Activated T-cell treated with anti-CD3 and anti-CD28 coated beads for 24 hours (primary cell): ENCODE measurements at places on chromosomes 5 and 9.

GRCh38 chr5:7759951-7760580, 90.9 kb downstream of the CFAP90 start:
- no peak for DNase-seq

GRCh38 chr5:119021149-119021732, 32.9 kb upstream of the DTWD2 start:
- no peak for DNase-seq

DNA sequence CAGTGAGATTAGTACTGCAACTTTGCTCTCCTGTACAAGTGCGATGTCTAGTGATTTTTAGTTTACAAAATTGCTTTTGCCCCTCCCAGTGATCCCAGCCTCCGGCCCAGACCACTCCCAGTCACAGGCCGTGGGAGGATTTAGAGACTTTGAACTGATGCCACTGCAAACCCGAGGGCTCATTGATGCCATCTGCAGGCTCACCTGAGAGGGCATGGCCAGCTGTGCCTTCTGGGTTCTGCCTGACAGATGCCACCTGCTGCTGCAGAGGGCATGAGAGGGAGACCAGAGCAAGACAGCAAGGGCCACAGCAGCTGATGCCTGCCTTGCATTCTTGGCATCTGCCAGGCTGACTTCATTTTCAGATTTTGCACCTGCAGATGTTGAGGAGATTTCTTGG, 593.8 kb downstream of the CDK5RAP2 start:
- DNase-seq, result no peak

GRCh38 chr9:99593610-99594009, 228.1 kb upstream of the NR4A3 start:
- no peak for DNase-seq

DNA sequence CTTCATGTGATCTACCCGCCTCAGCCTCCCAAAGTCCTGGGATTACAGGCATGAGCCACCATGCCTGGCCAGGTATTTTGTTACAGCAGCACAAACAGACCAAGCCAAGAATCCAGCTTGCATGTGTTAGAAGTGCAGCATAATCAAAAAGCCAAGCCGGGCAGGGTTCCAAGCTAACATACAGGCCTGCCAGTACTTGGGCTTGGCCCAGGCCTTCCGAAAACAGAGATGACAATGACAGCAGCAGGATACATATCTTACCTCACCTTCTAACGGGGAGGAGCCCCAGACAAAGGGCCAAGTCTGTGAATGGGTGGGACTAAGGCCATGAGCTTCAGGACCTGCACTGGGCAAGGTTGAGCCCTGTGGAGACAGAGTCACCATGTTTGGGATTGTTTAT, 91.4 kb upstream of the ZNF462 start:
- no peak for DNase-seq

DNA sequence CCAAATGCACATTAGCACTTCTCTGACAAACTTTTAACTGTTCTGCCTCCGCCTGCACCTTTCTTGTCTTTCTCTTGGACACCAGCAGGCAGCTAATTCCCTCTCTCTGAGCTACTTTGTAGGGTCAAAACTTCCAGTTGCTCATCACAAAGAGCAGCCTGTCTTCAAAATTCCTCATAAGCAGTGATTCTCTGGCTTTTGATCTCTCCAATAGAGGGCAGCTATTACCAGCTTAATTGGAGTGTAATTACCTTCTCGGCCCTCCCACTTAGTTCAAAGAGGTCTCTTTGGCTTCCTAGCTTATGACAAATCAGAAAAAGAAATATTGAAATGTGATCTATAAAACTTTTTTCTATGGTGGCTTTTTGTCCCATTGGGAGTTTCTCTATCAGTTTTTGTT, 43.6 kb upstream of the RAD23B start:
- DNase-seq, result no peak

DNA sequence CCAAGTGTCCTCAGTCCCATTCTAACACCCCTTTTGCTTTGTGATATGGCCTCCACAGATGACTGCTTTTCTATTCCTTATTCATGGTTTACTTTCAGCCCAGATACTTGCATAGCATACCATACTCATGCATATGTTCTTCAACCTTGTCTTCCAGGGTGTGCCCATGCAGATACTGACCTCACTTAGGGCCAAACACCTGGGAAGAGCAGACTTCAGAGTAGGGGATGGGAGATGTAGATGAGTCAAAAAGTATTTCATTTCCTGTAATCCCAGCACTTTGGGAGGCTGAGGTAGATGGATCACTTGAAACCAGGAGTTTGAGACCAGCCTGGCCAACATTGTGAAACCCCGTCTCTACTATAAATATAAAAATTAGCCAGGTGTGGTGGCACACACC, 58.3 kb downstream of the NRG2 start:
- no peak for DNase-seq

DNA sequence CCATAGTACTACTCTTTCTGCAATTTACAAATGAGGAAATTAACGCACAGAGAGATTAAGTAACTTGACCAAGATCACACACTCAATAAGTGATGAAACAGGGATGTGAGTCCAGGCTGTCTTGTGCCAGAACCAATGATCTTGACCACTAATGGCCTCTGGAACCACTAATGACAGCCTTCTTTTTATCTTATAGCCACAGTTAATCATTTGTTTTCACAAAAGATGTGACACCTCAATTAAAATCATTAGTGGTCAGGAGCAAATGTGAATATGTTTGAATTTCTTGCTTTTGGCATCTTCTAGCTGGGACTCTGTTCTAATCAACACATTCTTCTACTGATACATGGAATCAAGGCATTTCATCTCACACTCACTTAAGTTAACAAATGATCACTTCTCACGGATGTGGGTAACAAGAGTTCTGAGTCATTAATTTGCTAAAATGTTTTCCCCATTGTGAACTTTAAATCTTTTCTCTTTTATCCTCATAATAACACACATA, 102.7 kb upstream of the CD180 start:
- DNase-seq, result no peak

DNA sequence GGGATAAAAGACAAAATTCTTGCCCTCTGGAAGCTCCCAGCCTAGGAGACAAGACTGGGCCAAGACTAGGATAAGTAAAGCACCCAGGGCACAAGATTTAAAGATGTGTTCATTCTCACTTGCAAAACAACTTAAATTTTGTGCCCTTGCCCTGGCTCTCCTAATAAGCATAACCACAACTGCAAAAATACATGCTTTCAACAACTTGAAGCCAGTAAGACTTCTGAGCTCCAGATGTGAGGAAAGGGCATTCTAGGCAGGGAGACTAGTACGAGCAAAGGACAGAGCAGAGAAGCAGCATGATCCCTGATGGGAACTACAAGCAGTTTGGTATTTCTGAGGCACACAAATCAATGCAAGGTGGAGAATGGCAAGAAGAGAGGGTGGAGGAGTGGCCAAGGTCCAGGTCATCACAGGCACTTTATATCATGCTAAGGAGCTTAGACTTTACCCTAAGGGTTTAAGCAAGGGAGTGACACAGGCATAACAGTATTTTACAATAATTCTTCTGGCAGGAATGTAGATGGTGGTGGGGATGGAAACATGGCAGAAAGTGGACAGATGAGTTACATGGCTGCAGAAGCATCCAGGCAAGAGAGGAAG, 30.1 kb upstream of the SIL1 start:
- DNase-seq, result no peak

DNA sequence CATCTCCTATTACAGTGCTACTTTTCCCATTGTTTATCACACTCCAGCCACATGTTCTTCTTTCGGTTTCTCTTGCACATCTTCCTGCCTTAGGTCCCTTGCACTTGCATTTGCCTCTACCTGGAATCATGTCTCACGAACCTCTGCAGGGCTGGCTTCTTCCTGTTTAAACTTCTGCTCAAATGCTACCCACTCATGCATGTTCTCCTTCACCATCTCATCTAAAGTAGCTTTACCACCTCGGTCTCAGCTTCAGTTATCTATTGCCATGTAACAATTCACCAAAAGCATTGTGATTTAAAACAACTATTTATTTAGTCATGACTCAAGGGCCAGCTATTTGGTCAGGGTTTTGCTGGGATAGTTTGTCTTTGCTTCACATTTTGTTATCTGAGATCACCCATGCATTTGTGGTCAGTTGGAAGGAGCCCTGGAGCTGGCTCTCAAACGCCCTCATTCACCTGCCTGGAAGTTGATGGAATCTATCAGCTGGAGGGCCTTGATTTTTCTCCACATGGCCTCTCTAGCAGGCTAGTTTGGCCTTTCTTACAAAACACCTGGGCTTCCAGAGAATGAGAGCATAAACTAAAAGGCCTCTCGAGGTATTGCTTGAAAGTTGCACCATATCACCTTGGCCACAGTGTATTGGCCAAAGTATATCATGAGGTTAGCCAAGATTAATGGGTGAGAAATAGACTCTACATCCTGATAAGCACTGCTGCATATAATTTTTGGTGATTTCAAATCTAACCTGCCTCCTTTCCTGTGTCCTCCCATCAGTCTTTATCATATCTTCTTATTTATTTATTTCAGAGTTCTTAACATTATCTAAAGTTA, 21.4 kb downstream of the SPINK1 start:
- DNase-seq, result no peak

- DNase-seq, result no peak
These were observed 7.8 kb downstream of the PDE8B start for GRCh38 chr5:77218263-77218662.

DNA sequence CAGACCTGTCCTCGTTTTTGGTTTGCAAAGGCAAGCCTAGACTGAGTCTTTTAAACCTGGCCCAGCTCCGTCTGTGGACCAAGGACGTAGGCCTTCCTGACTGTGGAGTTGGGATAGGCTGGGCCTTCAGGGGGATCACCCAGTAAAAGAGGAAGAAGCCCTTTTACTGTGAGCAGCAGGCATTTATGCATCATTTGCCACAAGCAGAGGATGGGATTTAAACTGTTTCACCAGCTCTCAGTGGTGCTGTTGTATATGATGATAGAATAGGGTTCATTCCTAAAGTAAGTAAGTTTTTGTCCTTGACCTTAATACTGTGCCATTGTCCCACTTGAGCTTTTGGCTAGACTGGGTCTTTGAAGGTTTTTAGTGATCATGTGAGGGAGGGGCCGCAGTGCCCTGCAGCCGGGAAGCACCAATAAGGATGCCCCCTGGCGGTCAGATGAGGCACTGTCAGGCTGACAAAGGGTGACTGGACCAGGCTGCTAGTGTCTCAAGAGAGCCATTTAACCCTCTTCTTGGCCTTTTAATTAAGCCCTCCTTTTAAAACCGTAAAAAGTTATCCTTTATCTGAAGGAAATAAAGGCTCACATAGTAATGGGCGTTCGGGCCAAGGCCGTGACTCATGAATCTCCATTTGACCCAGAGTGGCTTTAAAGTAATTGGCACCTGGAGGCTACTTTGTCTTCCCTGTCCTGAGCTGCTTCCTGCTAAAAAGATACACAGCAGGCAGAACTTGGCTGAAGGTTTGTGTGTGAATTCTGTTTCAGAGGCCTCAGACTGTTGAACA, 74.0 kb downstream of the UBAP1 start:
- DNase-seq, result peak; percentile 22
